ENCODE measurements at places on chromosomes 13 and 19. TPM values are rescaled to one million over a fixed set of nuclear protein-coding genes. Genes with fewer than 3 reads are reported as not detected.

TEX26 gene
- not detected for total RNA-seq

ZNF17 gene
- total RNA-seq: 3.9 TPM

LRRC8E gene
- 5.9 TPM for total RNA-seq

NLRP5 gene
- total RNA-seq: not detected

RUBCNL gene
- 0.07 TPM for total RNA-seq

ZNF320 gene
- not detected for total RNA-seq

All from A549 treated with CpdA at 1 μM for 4 hours (cell line).